HFFc6 (cell line): ENCODE measurements at places on chromosomes 5 and 9.

GRCh38 chr9:123049589-123050222 lies 16.2 kb downstream of the GPR21 start:
- DNase-seq, result peak; percentile 36

- no peak for DNase-seq
Measured at GRCh38 chr9:110125763-110126351, 82.1 kb downstream of the C9orf152 start.

DNA sequence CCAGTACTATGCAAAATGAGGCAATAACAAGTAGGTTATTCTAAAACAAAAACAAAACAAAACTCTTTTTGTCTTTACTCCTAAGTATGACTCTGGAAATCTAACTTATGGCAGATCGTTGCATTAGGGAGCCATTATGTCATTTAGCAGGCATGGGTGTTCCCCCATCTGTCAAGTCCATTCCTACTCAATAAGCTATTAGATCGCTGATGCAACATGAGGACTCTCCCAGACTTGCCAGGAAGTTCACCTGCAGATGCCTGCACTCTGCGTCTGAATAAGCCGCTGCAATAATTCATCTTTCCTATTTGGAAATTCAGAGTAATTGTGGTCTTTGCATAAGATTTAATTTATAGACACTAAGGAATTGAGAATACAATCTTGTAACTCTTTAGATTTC lies 585.0 kb downstream of the KIF4B start:
- no peak for DNase-seq

DNA sequence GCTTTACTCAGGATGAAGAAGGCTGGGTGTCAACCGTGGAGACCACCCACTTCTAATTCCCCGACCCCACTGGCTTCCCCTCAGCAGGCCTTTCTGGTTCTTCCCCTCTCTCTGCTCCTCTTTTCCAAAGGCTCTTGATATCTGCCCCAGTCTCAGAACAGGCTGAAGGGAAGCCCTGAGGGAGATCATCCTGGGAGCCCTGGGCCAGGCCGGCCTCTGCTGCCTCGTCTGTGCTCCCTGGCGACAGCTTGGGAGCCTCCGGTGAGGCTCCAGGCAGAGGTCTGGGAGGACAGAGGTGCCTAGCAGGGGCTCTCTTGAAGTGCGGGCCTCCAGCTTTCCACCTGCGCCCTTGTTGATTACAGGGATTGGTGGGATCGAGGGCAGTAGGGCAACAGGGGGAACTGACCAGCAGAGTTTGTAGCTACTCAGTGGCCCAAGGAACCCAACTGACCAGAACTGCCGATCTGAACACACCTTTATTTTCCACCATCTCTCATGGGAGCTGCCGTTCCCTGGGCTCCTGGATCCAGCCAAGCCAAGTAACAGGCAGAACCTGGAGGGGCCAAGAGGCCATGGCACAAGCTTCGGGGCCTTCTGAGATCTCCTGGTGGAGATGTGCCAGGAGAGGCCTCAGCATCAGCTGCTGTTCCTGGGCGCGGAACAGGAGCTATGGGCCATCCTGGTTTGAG lies 198.5 kb downstream of the CACNA1B start:
- DNase-seq, result no peak

DNA sequence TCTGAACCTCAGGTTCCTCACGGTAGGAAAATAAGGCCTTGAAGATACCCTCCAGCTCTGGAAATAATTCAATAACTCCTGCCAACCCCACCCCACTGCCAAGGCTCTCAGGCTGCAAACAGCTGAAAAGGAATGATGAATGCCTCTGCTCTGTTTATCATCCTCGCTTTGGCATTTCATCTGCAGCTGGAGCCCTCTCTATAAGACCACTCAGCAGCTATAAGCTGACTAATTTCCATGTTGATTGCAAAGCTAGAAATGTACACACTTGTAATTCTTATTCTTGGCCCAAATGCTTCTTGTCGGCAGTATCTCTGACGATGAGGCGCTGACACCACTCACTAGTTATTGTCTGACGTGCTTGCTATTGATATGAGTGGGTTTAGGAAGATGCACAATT lies 408.4 kb upstream of the NMUR2 start:
- no peak for DNase-seq

DNA sequence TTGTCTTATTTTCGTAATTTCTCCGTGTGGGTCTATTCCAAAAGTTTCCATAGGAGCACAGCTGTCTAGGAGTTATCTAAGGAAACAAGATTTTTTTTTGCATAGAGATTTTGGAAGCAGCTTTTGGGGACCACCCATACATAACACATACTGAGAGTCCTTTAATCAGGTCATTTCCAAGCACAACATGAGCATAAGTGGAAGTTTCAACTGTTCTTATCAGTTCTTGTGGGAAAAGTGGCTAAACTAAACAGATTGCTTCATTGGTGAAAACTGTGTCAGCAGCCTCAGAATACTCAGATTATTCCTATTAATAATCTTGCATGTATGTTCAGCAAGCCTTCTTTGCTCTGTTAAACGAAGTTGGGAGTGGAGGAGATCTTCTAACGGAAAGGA lies 153.6 kb upstream of the TYRP1 start:
- DNase-seq, result no peak

GRCh38 chr9:125074976-125075375 lies 68.4 kb downstream of the SCAI start:
- DNase-seq, result no peak

- DNase-seq, result no peak
Measured at GRCh38 chr5:155625897-155626543, 612.5 kb downstream of the KIF4B start.

DNA sequence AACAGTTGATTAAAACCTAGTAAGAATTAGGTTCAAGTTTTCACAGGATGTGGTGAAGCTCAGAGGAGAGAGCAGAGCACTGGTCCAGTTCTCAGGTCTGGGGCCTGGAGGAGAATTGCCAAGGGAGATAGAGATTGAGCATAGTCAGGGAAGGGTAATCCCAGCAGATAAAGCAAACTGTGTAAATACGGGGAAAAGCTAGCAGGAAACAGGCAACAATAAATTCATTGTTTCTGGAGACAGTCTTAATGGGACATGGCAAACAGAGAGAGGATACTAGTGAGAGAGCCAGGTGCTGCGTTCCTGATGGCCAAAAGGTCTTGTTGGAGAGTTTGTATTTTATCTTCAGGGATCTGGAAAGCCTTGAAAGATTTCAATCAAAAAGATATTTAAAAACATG lies 333.0 kb downstream of the PDE4D start:
- no peak for DNase-seq

- DNase-seq, result no peak
Measured at GRCh38 chr5:8650186-8650585, 781.2 kb downstream of the MTRR start.

DNA sequence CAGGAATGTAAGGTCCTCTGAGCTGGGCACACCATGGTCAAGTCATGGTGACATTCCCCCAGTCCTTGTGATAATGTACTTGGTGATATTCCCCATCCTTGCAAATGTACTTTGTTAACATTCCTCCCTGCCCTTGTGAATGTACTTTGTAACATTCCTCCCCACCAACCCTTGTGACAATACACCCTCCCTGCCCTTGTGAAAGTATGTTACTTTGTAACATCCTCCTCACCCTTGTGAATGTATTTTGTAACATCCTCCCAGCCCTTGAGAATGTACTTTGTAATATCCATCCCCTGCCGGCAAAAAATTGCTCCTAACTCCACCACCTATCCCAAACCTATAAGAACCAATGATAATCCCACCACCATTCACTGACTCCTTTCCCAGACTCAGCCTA lies 53.3 kb downstream of the RAPGEF6 start:
- no peak for DNase-seq

DNA sequence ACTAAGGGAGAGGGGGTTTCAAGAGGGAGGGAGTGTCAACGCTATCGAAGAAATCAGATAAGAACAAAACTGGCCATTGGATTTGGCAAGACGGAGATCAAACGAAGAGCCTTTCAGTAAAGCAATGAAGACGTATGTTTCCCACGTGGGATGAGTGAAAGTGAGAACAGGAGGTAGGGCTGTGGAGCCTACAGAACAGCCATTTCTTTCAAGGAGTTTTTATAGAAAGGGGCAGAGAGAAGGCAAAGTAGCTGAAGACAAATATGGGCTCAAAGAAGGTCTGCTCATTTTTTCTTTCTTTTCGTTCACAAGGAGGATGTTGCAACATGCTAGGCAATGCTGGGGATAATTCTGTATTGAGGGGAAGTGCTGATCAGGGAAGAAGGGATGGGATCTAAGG lies 98.3 kb downstream of the SUSD1 start:
- no peak for DNase-seq

GRCh38 chr9:3191715-3192114 lies 334.1 kb downstream of the RFX3 start:
- DNase-seq, result no peak

- DNase-seq, result no peak
Measured at GRCh38 chr9:5382479-5382878, 42.8 kb upstream of the RLN1 start.

GRCh38 chr5:113939988-113940387 lies 421.9 kb upstream of the KCNN2 start:
- no peak for DNase-seq

DNA sequence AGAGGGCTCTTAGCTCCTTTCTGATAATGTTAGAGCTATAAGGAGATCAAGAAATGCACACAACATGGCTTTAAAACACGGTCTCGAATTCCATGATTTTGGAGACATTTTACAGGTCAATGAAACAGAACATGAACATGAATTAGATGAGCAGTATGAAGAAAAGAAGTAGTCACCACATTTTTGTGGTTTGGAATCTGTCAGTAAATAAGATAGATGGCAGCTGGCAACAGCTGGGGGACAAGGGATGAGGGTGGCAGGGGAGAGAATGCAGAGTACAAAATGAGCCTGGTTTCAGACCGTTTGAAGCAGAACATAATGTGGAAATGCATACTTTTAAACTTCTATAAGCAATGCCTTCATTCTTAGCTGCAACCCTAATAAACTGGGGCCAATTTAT lies 107.1 kb downstream of the OXCT1 start:
- DNase-seq, result peak; percentile 54

DNA sequence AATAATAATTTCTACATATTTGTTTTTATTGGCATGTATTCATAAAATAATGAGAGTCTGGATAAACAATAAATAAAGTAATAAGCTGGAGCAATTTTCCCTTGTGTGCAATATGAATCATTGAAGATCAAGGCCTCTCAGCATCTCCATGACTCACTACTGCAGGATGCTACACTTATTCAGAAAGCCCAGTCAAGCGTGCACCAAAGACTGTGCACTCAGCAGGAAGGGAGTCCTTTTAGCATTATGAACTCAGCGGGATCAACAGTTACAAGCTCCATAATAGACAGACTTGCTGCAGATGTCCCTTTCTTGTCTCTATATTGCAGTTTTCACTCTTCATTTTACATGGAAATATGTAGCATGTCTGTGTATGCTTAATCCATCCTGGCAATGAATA lies 485.3 kb downstream of the CDH9 start:
- no peak for DNase-seq

GRCh38 chr5:32711362-32711680 lies 200 bp downstream of the NPR3 start:
- no peak for DNase-seq

DNA sequence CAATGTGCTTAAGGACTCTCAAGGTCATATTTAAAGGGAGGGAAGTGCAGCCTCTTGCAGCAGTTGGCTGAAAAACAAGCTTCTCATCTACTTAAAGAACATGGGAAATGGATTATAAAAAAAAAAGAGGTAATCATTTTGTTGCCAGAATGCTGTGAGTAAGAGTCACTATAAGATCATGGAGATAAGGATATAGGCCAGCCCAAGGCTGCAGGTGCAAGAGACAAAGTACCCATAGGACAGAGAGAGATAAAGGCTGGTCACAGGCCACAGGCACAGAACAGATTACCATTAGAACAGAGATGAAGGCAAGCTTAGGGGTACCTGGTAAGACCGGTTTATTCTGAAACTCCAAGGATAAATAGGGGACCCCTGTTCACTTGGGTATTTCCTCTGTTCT lies 70.5 kb downstream of the CDKN2A start:
- no peak for DNase-seq

DNA sequence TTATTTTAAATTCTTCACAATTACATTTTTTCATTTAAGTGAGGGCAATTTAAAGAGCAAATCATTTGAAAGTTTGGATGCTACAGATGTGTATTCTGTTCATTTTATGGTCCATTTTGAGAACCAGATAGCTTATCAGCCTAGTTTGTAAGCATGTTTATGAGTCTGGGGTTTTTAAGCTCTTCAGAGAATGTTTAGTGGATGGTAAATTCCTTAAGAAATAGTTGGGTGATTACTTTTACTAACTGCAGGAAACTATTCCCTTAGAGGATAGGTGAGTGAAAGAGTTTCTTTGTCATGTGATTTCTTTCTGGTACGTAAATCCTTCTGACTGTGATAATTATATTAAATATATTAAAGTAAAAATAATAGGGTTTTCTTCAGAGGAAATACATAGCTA lies 17.6 kb downstream of the RASGRF2 start:
- no peak for DNase-seq

GRCh38 chr5:68214482-68215207 lies 911 bp upstream of the PIK3R1 start:
- no peak for DNase-seq

- no peak for DNase-seq
Measured at GRCh38 chr9:81718244-81718643, 28.9 kb upstream of the TLE1 start.

DNA sequence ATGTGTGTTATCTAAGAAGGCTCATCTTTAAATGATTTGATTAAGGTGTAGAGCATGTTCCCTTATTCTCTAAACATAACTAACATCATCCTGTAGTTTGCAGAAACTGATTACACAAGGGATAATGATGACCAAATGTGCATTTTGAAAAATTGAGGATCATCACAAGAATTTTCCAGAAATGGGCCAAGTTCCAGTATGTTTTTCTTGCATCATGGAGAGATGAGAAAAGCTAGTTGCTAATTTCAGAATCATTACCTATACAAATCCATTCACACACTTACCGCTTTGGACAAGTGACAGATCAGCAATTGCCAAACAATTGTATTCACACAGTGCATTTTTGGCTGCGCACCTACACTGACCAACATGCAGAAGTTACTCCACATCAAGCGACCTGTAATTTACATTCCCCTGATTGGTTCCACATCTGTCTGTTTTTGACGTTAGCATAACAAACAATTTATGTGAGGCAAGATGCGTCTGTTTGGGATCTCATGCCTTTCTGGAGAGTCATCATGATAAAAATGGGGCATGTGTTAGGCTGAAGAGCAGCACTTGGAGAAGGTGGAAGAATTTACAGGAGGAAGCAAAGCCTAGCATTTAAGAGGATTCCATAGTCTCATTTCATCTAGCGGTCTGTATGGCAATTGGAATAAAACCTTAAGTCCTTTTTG lies 2.8 kb upstream of the BNC2 start:
- DNase-seq, result peak; percentile 35

GRCh38 chr9:35114113-35114839 lies 1.4 kb downstream of the ATOSB start:
- DNase-seq, result peak; percentile 98

- DNase-seq, result no peak
Measured at GRCh38 chr5:139486201-139486600, 3.6 kb upstream of the STING1 start.

- DNase-seq, result no peak
Measured at GRCh38 chr5:2530609-2531008, 220.9 kb downstream of the IRX2 start.

DNA sequence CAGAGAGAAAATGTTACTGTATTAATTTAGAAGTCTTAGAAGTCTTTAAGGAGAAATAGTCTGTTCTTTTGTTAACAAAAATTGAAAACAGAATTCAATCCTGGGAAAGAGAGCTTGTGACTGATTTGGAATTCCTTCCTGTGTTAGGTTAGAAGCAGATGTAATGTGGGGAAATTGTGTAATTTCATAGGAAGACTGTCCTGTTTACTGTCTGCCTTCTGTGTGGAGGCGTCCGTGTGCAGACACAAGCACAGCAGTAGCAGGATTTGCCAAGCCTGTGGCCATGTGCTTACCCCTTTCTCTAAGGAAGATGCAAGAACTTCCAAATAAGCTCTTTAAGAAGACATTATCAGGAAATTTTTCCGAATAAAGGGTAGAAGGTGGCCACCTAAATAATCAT lies 36.7 kb upstream of the F2R start:
- DNase-seq, result no peak
